ENCODE measurements at places on chromosomes 6 and 20.
A peak's percentile ranks its signal among the peaks of the same experiment; 100 is the strongest.

DNA sequence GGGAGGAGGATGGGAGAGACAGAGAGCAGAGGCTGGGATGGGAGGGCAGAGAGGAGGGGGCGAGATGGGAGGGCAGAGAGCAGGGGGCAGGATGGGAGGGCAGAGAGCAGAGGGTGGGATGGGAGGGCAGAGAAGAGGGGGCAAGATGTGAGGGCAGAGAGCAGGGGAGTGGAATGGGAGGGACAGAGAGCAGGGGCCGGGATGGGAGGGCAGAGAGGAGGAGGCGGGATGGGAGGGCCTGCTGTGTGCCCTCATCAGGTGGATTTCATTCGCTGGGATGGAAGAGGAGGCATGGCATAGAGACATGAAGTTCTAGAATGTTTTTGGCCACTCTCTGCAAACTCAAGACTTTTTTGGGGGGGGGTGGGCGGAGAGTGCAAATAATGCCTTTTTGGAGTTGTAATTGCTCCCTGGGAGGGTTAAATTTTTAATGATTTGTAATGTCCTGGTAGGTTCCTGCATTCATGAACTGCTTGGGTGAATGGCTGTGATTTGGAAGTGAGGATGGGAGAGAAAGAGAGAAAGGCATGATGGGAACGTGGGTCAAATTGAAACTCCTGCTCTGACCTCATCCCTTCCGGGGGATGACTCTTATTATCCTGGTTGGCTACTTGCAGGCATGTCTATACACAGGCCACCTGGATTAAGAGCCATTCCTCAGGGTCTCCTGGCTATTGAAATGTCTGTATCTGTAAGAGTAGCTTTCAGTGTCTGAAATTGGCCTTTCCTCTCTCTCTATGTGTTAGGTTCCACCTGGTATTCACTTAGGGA lies 162.4 kb upstream of the AGPAT4 start:
- no peak for DNase-seq

DNA sequence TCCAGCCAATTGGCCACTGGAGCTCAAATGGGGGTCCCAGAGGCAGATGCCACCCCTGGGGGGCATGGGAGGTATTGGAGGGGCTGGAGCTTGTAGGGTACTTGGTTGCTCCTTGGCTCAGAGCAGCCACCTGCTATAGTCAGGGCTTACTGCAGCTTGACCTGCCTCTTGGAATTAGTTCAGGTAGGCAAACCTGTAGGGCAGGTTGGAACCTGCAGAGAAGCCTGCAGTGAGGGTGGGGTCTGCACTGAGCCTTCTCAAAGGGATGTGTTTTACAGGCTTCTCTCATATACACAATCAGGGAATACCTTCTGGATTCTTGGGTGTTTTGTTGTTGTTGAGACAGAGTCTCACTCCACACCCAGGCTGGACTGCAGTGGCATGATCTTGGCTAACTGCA lies 94.2 kb upstream of the MYL9 start:
- no peak for DNase-seq

- DNase-seq: peak; percentile 62
Observed at GRCh38 chr6:127266892-127267645, 405 bp downstream of the RNF146 start.

GRCh38 chr6:23003671-23004467 lies 434.5 kb downstream of the HDGFL1 start:
- DNase-seq: peak; percentile 47

DNA sequence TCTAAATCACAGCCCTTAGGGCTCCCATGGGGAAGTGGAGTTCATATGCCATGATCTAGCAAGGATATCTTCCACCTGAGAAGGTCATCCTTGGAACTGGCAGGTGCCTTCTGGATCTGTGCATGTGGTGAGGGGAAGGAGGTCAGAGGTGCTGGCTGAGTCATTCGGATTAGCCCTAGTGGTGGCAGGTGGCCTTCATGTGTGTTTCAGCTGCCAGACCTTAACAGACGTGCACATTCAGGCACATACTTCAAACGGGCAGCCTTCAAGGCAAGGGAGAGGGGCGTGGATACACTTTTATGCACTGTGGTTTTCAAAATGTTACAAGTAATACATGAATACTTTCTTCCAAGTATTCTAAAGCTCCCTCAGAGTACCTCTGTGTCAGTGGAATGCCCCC lies 51.2 kb downstream of the BMP6 start:
- DNase-seq: no peak

- peak; percentile 31 for DNase-seq
Observed at GRCh38 chr20:14561741-14562221, 224.4 kb upstream of the FLRT3 start.

GRCh38 chr6:92289831-92290230 lies 1129.5 kb downstream of the EPHA7 start:
- no peak for DNase-seq

DNA sequence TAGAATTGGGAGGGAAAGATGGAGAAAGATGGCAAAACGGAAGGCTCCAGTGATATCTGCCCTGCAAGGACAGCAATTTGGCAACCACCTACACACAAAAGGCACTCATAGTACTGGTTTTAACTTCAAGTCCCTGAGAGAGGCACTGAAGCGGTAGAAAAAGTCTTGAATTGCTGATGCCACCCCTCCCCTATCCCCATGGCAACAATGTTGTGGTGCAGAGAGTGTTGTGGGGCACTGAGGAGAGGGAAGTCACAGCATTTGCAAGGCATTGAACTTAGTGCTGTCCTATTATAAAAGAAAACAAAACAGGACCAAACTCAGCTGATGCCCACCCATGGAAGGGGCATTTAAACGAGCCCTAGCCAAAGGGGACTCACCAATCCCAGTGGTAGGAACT lies 343.7 kb downstream of the HAO1 start:
- no peak for DNase-seq

DNA sequence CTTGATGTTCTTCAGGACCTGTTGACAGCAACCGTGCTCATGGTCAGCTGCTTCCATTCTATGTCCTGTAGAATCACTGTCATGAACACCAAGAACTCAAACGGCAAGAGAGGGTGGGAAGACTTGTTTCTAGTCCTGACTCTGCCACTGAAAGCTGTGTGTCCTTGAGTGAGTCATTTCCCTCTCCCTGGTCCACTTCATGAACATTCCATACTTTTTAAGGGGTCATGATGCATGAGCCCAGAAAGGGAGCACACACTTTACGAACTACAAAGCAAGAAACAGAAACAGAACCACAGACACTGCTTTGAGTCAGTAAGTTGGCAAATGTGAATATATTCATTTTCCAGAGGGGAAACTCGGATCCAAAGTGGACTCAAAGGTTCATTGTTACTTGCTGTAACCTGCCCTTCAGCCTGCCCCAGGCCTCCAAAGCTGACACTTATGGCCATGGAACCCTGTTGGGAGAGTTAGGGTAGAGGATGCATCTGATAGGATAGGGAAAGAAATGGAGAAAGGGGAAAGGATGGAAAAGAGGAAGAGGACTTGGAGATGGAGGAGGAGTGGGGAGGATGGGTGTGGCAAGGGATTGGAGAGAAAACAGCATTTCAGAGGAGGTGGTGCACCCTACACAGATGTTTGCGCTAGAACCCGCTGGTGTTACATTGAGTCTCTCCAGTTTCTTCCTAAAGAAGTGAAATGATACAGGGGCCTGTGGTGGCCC lies 129.8 kb downstream of the FOXO3 start:
- no peak for DNase-seq

DNA sequence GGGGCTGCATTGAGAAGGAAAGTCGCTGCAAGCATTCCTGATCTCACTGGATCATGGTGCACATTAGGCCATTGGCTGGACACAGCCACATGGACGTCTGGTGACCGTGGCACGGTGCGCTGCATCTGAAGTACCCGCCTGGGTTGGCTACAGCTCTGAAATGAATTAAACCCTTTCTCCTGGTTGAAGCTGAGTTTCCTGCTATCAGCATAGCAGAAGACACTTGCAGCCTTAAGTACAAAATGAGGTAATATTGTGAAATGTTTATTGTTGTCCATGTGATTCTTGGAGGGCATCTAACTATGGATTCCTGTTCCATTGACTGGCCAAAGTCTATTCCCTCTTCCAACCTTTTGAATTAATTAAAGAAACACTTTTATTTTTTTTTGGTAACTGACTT lies 89.8 kb upstream of the ADTRP start:
- no peak for DNase-seq

- DNase-seq: no peak
Observed at GRCh38 chr20:49925901-49926454, 10.2 kb upstream of the RNF114 start.

DNA sequence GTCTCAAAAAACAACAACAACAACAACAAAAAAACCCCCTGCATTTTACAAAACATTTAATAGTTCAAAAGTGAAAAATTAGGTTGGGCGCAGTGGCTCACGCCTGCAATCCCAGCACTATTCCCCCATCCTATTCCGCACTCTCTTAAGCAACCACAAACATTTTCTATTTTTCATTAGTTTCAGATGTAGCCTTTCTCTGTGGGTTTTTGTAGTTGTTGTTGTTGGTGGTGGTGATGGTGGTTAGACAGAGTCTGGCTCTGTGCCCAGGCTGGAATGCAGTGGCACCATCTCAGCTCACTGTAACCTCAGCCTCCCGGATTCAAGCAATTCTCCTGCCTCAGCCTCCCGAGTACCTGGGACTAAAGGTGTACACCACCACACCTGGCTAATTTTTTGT lies 6.4 kb upstream of the GMNN start:
- no peak for DNase-seq

DNA sequence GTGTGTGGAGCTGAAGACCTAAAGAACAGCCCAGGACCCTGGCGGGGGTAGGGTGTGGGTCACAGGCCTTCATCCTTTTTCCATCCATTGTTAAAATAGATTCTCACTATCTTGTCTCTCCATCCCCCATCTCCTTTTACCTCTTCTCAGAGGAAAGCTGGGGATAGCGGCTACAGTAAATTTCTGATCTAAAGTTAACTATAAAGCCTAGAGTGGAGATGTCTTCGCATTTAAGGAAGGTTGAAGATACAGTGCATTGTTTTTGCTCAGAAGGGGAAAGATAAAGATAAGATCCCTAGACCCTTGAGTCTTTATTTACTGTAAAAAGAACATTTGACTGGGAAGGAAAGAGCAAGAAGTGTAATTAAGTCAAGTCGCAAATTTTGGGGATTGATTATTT lies 8.6 kb downstream of the FOXA2 start:
- no peak for DNase-seq

- DNase-seq: no peak
Observed at GRCh38 chr20:45355209-45356084, 7.2 kb upstream of the SDC4 start.

- no peak for DNase-seq
Observed at GRCh38 chr6:9708600-9708999, 706.3 kb downstream of the TFAP2A start.

- no peak for DNase-seq
Observed at GRCh38 chr20:19440660-19441527, 228.5 kb downstream of the SLC24A3 start.

- DNase-seq: peak; percentile 72
Observed at GRCh38 chr20:41234546-41234945, 83.0 kb downstream of the ZHX3 start.

DNA sequence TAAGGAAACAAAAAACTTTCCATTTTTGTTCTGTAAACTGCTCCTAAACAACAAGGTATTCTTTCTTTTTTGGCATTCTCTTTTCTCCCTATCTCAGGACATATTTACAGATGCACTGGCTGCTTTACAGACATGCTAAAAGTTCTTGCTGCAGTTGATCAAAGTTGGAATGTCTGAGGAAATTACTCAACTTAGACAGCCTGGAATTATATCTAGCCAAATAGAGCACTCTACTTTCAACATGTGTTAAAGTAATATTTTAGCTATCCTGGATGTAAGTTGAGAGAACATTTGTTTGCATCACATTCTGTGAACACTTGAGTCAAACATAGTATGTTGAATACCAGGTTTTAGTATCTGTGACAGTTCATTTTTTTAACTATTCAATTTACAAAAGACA lies 24.8 kb downstream of the TASP1 start:
- DNase-seq: no peak

GRCh38 chr6:11718463-11718862 lies 60.1 kb downstream of the ADTRP start:
- no peak for DNase-seq

DNA sequence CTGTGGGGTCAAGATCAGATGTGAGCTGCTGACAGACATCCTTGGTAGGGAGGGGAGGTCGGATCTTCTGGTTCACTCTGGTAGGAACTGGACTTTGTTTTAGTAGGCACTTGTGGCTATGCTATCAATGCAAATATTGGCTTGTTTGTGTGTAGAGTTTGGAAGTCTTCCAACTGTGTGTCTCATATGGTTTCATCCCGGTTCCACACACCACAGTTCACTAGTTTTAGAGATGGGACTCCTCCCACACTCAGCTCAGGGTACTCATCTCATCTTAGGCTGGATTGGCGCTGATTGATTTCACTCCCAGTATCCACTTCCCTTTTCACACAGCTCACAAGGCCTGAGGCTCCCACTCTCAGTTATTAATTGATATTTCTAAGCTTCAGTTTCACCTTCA lies 161.3 kb downstream of the THBS2 start:
- no peak for DNase-seq

DNA sequence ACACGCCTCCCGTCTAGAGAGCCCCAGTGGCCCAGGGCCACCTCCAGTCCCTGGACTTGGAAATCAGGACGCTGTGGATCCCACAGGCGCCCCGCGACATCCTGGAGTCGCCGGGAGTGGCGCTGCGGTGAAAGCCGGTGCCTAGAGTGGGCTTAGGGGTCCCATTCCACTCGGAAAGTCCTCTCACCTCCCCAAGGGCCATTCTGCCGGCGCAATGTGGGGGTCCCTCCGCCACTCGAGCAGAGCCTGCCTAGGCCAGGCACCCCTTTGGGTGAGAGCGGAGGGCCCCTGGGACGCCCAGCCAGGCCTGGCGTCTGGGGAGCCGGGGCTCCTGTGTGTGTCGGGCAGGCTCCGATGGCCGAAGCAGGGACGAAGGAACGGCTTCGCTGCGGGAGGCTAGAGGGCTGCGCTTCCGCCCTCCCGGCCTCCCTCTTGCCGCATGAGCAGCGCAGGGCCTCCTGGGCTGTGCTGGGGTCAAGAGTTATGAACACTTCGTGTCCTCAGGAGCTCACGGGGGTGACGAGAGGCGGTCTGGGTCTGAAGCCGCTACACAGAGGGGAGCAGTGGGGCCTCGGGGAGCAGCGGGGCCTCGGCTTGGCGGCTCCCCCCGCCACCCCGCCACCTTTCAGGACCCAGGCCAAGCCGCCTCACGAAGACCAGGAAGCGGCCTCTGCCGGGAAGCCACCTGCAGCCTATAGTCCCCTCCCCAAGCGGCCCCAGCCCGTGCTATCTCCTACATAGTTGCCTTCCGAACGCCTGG lies 13.6 kb downstream of the POU3F2 start:
- DNase-seq: no peak

DNA sequence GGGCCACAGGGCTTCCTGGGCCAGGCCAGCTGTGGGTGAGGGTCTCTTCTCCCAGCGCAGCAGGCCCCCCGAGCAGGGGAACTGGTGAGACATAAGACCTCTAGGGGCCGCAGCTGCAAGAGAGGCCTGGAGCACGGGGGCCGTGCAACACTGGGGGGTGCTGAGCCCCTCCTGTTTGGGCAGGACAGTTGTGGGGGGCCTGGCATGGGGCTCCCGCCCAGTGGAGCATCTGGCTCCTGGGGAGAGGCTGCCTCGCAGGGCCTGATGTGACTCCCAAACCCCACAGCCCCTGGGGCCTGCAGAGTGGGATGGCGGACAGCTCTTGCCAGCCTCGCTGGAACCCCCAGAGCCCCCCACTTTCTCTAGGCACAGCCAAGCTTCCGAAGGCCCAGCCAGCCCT lies 16.9 kb upstream of the GATA5 start:
- DNase-seq: no peak

- DNase-seq: no peak
Observed at GRCh38 chr20:60402189-60403058, 444.2 kb downstream of the CDH26 start.

All from cerebellum (tissue), 4 donors.